Neural crest cell (in vitro differentiated cells): ENCODE measurements at places on chromosomes 7 and 10.

GRCh38 chr10:91787810-91788209 lies 10.4 kb upstream of the TNKS2 start:
- no peak for DNase-seq

- no peak for DNase-seq
These were observed 26.4 kb downstream of the STEAP1 start for GRCh38 chr7:90180649-90181048.

DNA sequence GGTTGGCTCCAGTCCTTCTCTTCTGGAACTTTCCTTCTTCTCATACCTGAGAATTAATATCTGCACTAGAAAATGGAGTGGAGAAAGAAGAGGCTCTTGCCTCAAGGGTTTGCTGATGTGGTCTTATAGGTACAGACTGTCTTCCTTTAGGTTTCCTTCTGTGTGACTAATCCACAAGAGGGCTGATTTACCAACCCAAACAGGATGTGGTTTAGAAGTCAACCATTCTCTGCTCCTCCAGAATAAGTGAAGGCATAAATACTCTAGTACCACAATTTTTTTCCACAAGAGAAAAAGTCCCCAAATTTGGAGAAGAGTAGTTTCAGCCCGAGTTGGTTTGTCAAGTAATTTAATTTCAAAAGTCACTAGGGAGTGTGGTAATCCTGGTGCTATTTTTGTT lies 85.8 kb downstream of the NRP1 start:
- no peak for DNase-seq

GRCh38 chr7:138032186-138032585 lies 30.3 kb upstream of the CREB3L2 start:
- no peak for DNase-seq

GRCh38 chr10:71840958-71841335 lies 10.1 kb downstream of the PSAP start:
- DNase-seq: no peak
